Stimulated activated CD4-positive, alpha-beta T cell treated with anti-CD3 and anti-CD28 coated beads, Interleukin-12 subunit alpha, Interleukin-12 subunit beta, amount 100 ng/mL, for 4 hours (primary cell): ENCODE measurements at places on chromosomes 16 and 17.

DNA sequence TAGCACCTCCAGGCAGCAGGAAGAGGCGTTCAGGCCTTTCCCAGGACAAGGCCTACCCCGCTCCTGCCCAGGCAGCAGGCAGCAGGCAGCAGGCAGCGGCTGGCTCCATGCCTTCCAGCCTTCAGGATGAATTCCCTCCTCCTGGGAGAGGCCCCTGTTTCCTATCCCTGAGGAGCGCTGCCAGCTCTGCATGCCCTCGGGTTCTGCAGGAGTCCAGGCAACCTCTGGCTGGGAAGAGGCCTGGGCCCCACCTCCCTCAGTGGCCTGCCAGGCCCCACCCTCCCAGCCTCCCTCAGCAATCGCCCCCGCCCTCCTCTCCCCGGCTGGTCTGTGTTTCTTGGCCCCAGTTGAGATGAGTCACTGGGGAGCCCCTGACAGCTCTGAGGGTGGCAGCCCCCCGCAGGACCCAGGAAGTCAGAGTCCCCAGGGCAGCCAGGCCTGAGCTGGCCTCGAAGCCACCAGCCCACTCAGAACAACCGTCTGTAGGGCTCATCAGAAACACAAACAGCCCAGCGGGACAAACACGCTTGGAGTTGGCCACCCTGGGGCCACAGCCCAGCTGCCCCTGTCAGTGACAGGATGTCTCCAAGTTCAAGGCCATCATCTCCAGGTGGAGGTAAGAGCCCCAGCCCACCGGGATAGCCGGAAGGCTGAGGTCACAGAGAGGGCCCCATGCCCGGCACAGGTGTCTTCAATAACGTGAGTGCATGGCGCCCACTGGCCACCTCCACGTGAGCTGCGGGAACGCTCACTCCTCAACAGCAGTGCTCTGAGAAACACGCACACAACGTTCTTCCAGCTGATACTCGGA, 39.5 kb upstream of the CIBAR2 start:
- DNase-seq = no peak

DNA sequence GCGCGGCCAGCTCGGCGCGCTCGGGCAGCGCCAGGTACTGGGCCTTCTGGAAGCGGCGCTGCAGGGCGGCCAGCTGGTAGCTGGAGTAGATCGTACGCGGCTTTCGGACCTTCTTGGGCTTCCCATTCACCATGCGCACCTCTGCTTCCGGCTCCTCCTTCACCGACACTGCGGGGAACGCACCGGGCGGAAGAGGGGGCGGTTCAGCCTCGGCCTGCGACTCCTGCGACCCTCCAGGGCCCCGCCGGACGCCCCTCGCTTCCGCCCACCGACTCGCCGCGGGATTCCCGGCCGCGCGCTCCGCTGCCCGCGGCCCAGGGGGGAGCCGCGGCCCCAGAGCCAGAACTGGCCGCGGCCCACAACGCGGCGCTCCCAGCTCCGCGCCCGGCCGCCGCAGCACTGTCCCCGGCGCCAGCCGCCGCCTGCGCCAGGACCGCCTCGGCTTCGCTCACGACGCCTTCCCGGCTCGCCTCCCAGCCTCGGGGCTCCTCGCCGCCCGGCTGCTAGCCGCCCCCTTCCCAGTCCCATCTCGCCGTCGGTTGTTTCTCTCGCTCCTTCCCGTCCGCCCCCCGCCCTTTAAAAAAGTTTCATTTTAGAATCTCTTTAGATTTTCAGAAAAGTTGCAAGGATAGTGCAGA, 1.5 kb downstream of the DLX3 start:
- DNase-seq = no peak

- DNase-seq = no peak
These were observed 2.1 kb downstream of the CMTM2 start for GRCh38 chr16:66581246-66581952.

GRCh38 chr17:2972749-2973148, 90.7 kb downstream of the OR1D5 start:
- DNase-seq = no peak

- DNase-seq = no peak
These were observed 644 bp upstream of the RHBDF2 start for GRCh38 chr17:76501827-76502307.

GRCh38 chr16:22171953-22172352, 9.6 kb downstream of the SDR42E2 start:
- no peak for DNase-seq

GRCh38 chr17:72175787-72176515, 55.1 kb downstream of the SOX9 start:
- DNase-seq = no peak

- DNase-seq = no peak
These were observed at the start of gene LDHD for GRCh38 chr16:75116081-75116910. Gene LDHD (minus strand): TSS chr16:75116780. CDS start chr16:75116720, 60 bp downstream.

DNA sequence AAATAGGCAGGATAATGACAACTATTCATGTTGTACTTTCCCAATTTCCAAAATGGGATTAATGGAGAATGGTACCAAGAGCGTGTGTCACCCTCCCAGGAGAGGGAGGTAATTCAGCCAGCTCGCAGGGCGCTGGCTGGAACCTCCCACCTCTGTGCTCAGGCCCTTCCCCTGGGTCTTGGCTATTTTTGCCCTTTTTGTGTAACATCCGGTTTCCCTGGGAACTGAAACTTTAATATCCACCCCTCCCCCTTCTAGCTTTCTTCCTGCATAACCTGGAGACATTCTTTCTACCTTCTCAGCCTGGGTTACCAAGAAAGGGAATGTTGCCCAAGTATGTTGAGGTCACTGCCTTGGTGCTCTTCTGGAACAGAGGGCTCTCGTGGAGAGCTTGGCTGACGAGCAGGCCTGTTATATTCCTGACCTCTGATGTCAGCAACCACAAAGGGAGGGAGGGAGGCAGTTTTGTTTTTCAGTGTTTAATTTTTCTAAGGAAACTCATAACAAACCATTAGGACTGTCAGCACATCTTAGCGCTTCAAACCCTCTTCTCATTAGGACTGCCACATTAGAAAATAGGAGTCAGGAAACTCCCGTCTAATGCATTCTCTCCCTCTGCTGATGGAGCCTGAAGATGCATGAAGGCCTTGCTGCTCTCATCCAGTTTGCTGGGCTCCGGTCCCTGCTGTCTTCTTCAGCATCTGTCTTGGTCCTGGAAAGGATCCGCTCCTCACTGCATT, 25.6 kb downstream of the ITGB3 start:
- DNase-seq = no peak

- no peak for DNase-seq
These were observed 4.6 kb upstream of the KRT16 start for GRCh38 chr17:41617136-41617535.

GRCh38 chr17:76752006-76752405, 14.1 kb downstream of the MFSD11 start:
- no peak for DNase-seq
